ENCODE measurements at places on chromosomes 7 and 10. TPM values are rescaled to one million over a fixed set of nuclear protein-coding genes. Genes with fewer than 3 reads are reported as not detected.

Gene TMEM236
- 0.07 TPM for total RNA-seq

Gene IFIT1
- total RNA-seq: 0.20 TPM

Gene SPRN
- total RNA-seq: 0.12 TPM

Gene CHN2
- 22.0 TPM for total RNA-seq

Gene C7orf33
- total RNA-seq: not detected

Gene TMEM270
- total RNA-seq: not detected

Gene TEX36
- not detected for total RNA-seq

Gene AS3MT
- total RNA-seq: 26.9 TPM

Gene AKR1E2
- total RNA-seq: 10.0 TPM

Gene OR2A12
- total RNA-seq: not detected

Gene WNT16
- not detected for total RNA-seq

Gene GIMAP4
- total RNA-seq: not detected

Gene CALN1
- total RNA-seq: 0.62 TPM

Gene SNX13
- total RNA-seq: 44.4 TPM

Gene TMEM184A
- total RNA-seq: 8.6 TPM

Gene GIMAP8
- total RNA-seq: not detected

Gene MBL2
- not detected for total RNA-seq

Gene CAMK2B
- 9.3 TPM for total RNA-seq

Gene CALML3
- not detected for total RNA-seq

Gene SPDYE5
- not detected for total RNA-seq

Gene PNLIPRP3
- not detected for total RNA-seq

Gene CNPY4
- 25.5 TPM for total RNA-seq

Gene HK1
- total RNA-seq: 35.6 TPM

Gene SYT15
- total RNA-seq: 2.8 TPM

Gene PRLHR
- 1.5 TPM for total RNA-seq

Gene PSD
- total RNA-seq: 10.7 TPM

Gene ADO
- total RNA-seq: 22.9 TPM

Gene GRM3
- total RNA-seq: 1.4 TPM

Gene FAM131B
- total RNA-seq: 3.7 TPM

Gene ATG9B
- total RNA-seq: 0.58 TPM

Gene HYAL4
- total RNA-seq: not detected

Gene SPAM1
- not detected for total RNA-seq

Gene CSTF2T
- 28.7 TPM for total RNA-seq

Gene ASB15
- not detected for total RNA-seq

Gene EIF3A
- total RNA-seq: 127 TPM

Gene CYCS
- 62.3 TPM for total RNA-seq

Gene ETV1
- 27.3 TPM for total RNA-seq

Gene JAKMIP3
- 0.17 TPM for total RNA-seq

Gene PTN
- total RNA-seq: 3.1 TPM

Gene SFRP4
- total RNA-seq: not detected

Gene DKK1
- total RNA-seq: 2.5 TPM
